Amygdala (tissue), 56 donors: ENCODE measurements at places on chromosomes 2 and 18.

DNA sequence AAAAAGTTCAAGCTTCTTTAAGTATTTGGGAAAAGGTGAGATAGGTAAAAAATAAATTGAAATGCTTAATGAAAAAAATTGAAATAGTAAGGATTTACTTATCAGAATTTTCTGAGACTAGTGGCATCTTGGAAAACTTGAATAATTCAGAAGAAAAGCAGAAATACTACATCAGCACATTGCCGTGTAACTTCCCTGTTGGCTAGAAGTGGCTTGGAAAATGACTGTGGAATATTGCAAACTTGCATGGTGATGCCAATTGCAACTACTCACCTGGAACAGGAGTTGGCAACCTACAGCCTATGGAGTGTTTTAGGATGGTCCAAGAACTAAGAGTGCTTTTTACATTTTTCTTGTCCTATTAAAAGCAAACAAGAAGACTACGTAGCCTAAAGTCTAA lies 603.5 kb upstream of the VRK2 start:
- no peak for DNase-seq

DNA sequence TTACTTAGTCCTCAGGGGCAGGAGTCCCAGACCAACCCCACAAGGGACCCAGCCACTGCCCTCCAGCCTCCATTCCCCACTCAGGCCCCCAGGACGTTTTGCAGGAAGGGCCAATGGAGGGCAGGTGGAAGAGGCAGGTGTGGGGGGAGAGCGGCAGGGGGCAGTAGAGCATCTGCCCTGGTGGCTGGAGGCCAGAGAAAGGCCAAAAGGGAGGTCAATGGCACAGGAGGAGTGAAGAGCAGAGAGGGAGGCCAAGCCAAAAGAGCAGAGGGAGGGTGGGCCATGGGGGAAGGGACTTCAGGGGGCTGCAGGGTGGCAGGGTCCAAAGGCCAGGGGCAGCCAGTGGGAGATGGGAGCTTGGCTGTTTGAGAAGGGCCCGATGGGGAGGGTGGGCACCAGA lies 17.3 kb upstream of the GPR55 start:
- no peak for DNase-seq

GRCh38 chr2:46537046-46537445 lies 57.7 kb downstream of the TMEM247 start:
- no peak for DNase-seq

DNA sequence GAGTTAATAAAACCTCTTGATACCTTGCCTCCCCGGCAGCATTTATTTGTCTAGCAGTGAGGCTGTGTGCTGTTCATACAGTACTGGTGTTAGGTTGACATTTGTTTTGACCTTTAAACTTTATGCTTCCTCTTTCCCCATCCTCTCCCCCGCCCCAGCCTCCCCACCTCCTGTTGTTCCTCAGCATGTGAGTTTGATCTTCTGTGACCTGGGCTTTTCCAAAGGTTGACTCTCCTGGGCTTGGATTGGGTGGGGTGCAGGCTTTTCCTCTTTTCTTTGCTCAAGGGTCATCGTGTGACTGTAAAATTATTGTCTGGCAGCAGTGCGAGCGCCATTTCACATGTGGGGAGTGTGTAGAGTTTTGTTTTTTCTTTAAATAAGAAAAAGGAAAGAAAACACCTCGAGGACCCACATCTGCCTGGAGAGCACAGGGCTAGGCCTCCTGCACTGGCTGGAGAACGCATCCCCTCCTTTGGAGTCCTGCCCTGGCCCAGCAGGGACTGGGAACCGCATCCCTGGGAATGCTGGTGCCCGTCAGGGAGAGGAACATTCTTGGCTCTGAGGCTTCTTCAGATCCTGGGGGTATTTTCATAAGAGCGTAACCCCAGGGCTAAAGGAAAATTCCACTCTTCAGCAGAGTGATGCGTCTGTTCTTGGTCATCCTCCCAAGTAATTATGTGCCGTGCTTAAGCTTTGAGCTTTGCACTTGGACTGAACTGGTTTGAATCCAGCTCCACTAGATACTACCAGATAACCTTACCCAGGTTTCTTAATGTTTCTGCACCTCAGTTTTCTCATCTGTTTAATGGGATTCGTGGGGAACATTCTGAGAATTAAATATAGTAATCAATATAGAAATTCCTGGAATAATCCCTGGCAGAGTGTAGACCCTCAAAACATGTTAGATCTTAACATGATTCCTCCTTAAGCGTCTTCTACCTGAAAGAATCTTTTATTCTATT lies 91.5 kb downstream of the SETBP1 start:
- DNase-seq: no peak

GRCh38 chr2:172554352-172555271 lies 1.3 kb upstream of the PDK1 start:
- DNase-seq: no peak

DNA sequence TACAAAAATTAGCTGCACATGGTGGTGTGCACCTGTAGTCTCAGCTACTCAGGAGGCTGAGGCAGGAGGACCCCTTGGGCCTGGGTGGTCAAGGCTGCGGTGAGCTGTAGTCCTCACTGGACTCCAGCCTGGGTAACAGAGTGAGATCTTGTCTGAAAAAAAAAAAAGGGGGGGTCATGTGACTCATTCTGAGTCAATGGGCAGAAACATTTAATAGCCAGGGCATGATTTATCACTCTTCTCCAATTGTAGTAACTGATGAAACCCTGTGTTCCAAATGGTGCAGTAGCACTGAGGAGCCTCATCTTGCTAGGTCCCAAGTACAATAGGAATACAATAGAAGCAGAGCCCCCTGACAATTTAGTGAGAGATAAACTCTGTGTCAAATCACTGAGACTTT lies 78.9 kb upstream of the CCDC68 start:
- DNase-seq: no peak

DNA sequence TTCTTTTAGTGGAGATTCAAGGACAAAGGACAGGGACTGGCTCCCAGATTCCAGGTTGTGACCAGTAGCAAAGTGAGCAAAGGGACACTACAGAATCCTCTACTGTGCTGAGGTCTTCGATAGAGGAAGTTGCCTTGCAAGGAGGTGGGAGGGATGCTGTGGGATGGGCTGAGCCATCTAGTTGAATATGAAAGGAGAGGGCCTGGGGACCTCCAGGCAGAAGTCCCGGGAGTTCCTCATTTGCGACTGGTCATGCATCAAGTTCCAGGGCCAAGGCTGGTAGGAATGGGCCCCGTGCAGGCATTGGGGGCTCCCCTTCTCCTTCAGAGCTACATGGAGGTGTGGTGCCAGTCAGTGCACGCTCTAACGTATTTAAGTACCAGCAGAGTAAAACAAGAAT lies 12.6 kb upstream of the PROM2 start:
- DNase-seq: no peak

GRCh38 chr18:57149531-57149930 lies 2.6 kb downstream of the BOD1L2 start:
- no peak for DNase-seq

DNA sequence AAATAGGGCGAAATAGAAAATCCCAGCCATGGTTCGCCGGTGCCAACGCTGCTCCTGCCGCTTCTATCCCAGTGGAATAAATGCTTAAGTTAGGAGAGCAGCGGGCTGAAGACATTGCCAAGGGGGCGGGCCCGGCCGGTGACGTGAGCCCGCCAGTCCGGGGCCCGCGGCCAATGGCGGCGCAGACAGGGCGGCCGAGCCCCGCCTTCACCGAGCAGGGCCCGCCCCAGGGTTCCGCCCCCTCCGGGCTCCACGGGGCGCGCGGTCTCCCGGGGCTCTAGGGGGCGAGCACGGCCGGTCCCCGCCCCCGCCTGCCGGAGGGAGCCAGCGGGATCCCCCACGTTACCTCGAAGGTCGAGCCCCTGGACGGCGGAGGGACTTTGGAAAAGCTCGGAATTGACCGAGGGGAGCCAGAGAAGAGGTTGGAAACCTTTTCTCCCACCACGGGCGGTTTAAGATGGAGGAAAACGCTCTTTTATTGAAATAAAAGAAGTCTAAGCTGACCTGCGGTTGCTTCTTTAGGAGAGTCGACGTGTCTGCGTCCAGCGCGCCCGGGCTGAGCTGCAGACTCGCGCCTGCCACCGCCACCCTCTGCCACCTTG lies at the start of gene EPHA4:
EPHA4 (minus strand) TSS at position 86 of the 602 bp plus-strand sequence; CDS start at position 30, 56 bp downstream.
- peak; percentile 58 for DNase-seq

GRCh38 chr2:60634438-60634837 lies 81.0 kb upstream of the BCL11A start:
- DNase-seq: no peak

DNA sequence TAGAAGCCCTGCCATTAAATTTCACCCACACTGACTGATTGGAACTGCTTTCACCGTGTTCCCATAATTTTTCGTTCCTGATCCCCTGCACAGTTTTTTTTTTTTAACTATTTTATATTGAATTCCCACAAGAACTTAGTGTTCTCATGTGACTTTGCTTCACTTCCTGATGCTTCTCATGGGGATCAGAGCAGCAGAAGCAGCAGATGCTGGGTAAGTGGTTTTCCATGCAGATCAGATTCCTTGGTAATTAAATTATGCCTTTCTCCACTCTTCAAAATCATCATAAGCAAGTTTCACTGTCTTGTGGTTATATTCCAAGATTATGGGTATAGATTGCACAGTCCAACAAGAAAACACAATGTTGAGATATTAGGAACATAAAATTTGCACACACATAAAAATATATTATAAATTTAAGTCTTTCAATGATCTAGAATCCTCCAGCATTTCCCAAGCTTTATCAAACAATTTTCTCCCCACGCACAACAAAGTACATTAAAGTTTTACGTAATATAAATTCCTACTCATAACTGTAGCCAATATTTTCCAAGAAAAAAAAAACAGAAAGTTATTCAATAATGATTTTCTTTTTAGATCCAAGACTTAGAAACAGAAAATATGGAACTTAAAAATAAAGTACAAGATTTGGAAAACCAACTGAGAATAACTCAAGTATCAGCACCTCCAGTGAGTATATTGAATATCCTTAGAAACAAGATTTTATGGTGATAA lies 277.9 kb downstream of the GULP1 start:
- DNase-seq: no peak

- no peak for DNase-seq
Observed at GRCh38 chr18:621291-622043, 24.7 kb downstream of the CLUL1 start.

- no peak for DNase-seq
Observed at GRCh38 chr18:72555101-72555500, 11.0 kb upstream of the CBLN2 start.

GRCh38 chr2:236008006-236008405 lies 160.2 kb downstream of the GBX2 start:
- no peak for DNase-seq

- DNase-seq: no peak
Observed at GRCh38 chr2:220572385-220572784, 945.0 kb downstream of the SLC4A3 start.

- no peak for DNase-seq
Observed at GRCh38 chr2:189083106-189083505, 96.5 kb downstream of the COL5A2 start.

- no peak for DNase-seq
Observed at GRCh38 chr2:121272596-121272995, 12.4 kb downstream of the TFCP2L1 start.

- DNase-seq: no peak
Observed at GRCh38 chr2:236639461-236640235, 70.0 kb downstream of the ACKR3 start.

DNA sequence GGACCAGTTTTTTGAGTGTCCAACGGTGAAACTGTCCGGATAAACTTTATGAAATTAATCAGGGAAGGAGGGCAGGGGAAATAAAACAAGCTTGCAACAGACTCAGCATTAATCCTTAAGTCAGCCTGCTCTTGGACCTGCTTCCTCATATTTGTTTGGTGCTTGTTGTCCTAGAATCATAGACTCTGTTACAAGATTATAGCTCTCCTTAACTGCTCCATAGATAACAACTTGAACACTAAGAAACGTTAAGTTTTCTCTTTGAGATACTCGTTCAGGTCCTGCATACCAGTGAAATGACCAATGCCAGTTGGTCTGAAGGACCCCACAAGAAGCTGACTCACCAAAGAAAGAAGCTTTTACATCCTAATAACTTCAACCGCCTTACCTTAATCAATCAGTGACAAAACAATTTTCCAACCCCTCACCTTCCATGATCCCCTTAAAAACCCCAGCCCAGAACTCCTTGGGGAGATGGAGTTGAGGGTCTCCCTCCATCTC lies 493.2 kb downstream of the PID1 start:
- no peak for DNase-seq

DNA sequence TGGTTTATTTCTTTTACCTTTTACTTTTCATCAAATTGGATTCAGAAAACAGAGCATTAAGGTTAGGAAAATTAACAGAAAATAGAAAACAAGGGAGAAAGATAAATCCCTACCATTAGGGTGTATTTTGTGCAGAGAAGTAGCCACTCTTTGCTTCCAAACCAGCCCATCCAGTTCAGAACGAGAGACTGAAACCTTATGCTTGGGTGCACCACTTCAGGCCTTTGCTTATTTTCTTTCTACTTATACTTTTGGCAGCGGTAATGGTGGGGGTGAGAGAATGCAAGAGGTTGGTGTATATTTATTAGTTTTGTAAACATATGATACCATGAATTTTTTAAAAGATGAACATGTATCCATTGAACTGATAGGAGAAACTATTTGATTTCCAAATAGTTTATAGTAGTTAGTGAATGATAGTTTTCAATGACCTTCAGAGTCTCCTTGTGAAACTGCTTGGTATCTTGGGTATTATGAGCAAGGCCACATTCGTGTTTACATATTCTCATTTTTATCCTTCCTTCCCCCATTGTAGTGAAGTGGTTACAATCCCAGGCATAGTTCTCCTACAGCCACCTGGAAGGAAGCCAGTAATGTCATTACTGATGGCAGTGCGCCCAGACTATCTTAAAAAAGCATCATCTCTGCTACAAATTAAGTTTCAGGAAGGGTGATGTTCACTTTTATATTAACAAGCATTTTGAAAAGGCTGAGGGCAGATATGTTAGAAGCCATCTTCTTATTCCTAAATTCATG lies 60.8 kb downstream of the MFSD6 start:
- DNase-seq: no peak

DNA sequence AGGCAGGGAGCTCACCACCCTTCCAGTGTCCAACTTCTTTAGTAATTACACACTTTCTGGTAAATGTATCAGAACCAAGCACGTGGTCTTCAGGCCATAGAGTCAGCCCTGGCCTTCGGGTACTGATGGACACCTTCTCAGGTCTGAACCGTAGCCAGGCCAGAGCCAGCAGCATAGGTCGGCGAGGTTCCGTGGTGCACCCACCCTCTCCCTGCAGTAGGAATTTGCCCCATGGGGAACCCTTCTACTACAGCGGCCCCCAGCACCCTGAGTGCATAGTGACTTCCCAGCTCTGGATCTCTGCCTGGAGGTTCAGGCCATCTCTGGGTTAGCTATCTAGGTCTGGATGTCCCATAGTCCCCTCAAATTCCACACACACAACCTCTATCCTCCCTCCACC lies 61.6 kb downstream of the EDAR start:
- no peak for DNase-seq

- DNase-seq: no peak
Observed at GRCh38 chr18:74610051-74610615, 12.5 kb downstream of the ZNF407 start.
